CD4-positive, CD25-positive, alpha-beta regulatory T cell (primary cell): ENCODE measurements at places on chromosomes 7 and 10. TPM values are rescaled to one million over a fixed set of nuclear protein-coding genes. Genes with fewer than 3 reads are reported as not detected.

GPR37 gene
- not detected for total RNA-seq

MSMB gene
- not detected for total RNA-seq

GNB2 gene
- total RNA-seq, result 160 TPM

HOXA11 gene
- not detected for total RNA-seq

ESYT2 gene
- total RNA-seq, result 115 TPM

NRF1 gene
- total RNA-seq, result 42.5 TPM

PPP1R3C gene
- total RNA-seq, result not detected

COL17A1 gene
- not detected for total RNA-seq

UNC5B gene
- total RNA-seq, result 0.07 TPM

NT5C3A gene
- total RNA-seq, result 61.7 TPM

SMURF1 gene
- total RNA-seq, result 35.3 TPM

CYP3A7 gene
- not detected for total RNA-seq

IL2RA gene
- 220 TPM for total RNA-seq

GIMAP7 gene
- total RNA-seq, result 64.2 TPM

STAM gene
- total RNA-seq, result 154 TPM

GIMAP5 gene
- total RNA-seq, result 37.4 TPM

OR6B1 gene
- total RNA-seq, result not detected

NPC1L1 gene
- total RNA-seq, result 0.10 TPM

PRR15 gene
- not detected for total RNA-seq

C7orf33 gene
- not detected for total RNA-seq

EEPD1 gene
- total RNA-seq, result 9.2 TPM

LIPF gene
- total RNA-seq, result not detected

CCDC172 gene
- total RNA-seq, result not detected

ZNF862 gene
- 32.8 TPM for total RNA-seq

BTRC gene
- total RNA-seq, result 17.8 TPM

OPN4 gene
- not detected for total RNA-seq

LRRD1 gene
- total RNA-seq, result 0.44 TPM

MGAM2 gene
- total RNA-seq, result not detected

WEE2 gene
- total RNA-seq, result not detected

SSC4D gene
- total RNA-seq, result not detected

GNGT1 gene
- total RNA-seq, result not detected

EIF5AL1 gene
- total RNA-seq, result not detected

ZNF727 gene
- total RNA-seq, result not detected

PVRIG gene
- 46.3 TPM for total RNA-seq
